ENCODE measurements at places on chromosomes 7 and 10.

DNA sequence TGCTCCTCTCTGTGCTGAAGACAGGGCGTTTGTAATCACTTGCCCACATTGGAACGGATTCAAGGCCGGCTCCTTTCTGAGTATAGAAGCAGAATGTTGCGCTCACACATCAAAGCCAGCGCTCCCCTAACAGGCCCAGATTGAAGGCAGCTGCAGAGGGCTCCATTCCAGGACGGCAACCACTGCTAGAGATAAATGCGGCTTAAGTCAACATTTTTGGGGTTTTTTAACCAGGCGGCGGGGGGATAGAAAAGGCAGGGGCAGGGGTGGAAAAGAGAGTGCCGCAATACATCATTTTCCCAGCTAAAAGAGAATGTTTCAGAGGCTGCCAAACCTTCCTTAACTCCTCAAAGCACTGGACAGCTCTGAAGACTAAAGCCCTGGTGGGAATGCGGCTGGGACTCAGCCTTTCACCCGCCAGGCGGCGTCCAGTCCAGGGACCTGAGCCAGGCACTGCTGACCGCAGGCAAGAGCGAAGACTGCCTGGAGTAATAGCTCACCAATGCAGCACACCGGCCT is 189.6 kb downstream of the TNS3 start:
- peak; percentile 43 for DNase-seq

GRCh38 chr10:34213193-34213804 is 601.8 kb downstream of the PARD3 start:
- no peak for DNase-seq

- DNase-seq: peak; percentile 51
Measured at GRCh38 chr10:32190890-32191491, 134.8 kb upstream of the KIF5B start.

DNA sequence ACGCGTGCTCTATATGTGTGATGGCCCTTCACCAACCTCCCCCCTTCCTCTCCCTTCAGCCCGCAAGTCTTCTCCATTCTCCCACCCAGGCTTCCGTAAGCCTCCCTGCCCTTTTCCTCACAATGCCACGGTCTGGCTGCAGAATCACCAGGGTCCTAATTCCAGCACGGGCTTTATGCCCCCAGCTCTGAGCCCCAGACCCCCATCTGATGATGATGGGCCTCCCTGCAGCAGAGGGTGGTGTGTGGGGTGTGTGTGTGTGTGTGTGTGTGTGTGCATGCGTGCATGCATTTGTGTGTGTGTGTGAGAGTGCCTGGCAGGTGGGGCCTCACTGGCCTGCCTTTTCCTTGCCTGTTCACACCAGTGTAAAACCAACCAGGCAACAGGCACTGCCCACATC is 109.9 kb downstream of the OAT start:
- DNase-seq: no peak

GRCh38 chr7:85489498-85489897 is 302.6 kb upstream of the SEMA3D start:
- DNase-seq: no peak

- DNase-seq: no peak
Measured at GRCh38 chr10:70481105-70481504, 2.5 kb downstream of the PALD1 start.

GRCh38 chr10:82266438-82266837 is 391.4 kb downstream of the NRG3 start:
- no peak for DNase-seq

- no peak for DNase-seq
Measured at GRCh38 chr10:69786791-69787190, 14.9 kb upstream of the COL13A1 start.

DNA sequence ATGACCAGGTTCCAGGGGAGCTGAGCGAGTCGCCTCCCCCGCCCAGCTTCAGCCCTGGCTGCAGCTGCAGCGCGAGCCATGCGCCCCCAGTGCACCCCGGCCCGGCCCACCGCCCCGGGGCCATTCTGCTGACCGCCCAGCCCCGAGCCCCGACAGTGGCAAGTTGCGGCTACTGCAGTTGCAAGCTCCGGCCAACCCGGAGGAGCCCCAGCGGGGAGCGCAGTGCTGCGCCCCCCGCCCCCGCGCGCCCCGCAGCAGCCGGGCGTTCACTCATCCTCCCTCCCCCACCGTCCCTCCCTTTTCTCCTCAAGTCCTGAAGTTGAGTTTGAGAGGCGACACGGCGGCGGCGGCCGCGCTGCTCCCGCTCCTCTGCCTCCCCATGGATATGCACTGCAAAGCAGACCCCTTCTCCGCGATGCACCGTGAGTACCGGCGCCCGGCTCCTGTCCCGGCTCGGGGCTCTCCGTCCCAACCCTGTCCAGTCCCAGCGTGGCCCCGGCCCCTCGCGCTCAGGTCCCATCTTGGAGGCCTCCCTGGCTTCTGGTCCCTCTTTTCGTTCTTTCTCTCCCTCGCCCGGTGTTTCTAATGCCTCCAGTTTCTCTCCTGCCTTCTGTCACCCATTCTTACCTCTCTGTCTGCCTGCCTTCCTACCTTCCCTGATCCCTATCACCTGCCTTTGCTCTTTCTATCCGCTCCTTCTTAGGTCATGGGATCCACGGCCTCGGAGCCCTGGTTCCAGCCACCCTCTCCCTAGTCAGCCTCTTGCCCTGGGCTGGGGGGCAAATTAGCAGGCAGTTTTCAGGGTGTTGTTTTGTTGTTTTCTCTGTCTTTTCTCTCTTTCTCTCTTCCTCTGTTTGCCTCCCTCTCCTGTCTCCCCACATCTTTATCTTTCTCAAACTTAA is 751 bp downstream of the PAX2 start:
- no peak for DNase-seq

DNA sequence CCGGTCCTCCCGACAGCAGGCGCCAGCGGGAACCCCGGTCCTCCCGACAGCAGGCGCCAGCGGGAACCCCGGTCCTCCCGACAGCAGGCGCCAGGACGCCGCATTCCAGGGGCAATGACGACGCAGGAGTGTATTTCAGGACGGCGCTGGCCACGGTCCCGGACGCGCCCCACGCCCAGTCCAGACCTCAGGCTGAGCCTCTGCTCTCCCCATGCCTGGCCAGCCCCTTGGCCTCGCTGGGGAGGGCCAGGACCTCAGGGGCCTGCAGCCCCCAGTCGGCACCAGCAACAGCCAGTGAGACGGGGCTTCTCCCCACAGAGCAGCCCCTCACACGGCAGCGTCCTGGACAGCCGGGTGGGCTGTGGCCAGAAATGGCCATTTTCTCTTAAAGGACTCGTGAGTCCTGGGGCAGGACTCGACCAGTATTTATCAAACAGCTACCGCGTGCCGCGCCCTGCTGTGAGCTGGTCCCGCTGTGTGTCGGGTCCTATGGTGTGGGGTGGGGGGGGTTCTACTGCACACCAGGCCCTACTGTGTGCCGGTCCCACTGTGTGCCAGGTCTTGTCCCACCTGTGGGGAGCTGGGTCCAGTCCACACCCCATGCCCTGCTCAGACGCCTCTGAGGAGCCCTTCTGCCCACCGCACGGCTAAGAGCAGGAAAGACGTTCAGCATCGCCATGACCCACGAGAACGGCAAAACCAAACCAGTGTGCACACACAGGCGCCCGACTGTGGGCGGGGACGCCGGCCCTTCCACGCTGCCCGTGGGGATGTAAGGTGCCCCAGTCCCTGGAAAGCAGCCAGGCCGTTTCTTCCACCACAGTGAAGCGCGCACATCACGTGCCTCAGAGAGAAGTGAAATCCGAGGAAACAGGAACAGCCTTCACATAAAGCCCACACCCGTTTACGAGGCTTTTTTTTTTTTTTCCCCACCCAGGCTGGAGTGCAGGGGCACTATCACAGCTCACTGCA is 33.3 kb downstream of the GET4 start:
- DNase-seq: no peak

GRCh38 chr10:94784256-94784655 is 21.8 kb downstream of the CYP2C19 start:
- DNase-seq: no peak

- DNase-seq: no peak
Measured at GRCh38 chr7:11127988-11128387, 154.3 kb downstream of the PHF14 start.

- no peak for DNase-seq
Measured at GRCh38 chr10:102420181-102420713, 389 bp upstream of the FBXL15 start.

GRCh38 chr7:107967420-107967819 is 35.5 kb downstream of the LAMB1 start:
- no peak for DNase-seq

GRCh38 chr10:116255886-116256751 is 16.9 kb downstream of the GFRA1 start:
- DNase-seq: no peak

DNA sequence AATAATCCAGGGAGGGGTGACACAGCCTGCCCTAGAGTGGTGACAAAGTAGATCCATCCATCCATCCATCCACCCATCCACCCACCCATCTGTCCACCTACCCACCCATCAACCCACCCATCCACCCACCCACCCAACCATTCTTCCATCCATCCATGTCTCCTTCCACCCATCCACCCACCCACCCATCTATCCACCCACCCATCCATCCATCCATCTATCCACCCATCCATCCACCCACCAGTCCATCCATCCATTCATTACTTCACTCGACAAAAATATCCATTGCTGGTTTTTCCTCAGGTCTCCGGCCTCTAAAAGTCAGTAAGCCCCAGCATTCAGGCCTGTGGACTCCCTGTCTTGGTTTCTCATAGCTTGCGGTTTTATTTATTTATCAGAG is 12.5 kb upstream of the LIMK1 start:
- no peak for DNase-seq

GRCh38 chr10:98673171-98673782 is 226.5 kb upstream of the HPS1 start:
- DNase-seq: no peak

DNA sequence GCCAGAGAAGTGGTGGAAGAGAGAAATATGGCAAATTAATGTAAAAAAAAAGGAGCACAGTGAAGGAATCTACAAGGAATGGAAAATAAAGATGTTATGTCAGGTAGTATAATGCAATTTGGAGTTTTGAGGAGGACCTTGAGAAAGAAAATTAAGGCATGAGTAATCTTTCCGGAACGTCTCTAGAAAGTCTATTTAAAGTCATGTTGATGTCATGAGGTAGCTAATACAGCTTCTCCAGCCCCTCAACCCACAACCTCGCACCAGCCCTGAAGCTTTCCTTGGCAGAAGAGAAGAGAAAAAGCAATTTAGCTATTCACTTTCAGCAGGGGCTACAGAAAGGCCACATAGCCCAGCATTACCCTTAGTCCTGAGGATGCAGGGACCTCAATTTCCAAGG is 22.5 kb downstream of the TRDMT1 start:
- no peak for DNase-seq

DNA sequence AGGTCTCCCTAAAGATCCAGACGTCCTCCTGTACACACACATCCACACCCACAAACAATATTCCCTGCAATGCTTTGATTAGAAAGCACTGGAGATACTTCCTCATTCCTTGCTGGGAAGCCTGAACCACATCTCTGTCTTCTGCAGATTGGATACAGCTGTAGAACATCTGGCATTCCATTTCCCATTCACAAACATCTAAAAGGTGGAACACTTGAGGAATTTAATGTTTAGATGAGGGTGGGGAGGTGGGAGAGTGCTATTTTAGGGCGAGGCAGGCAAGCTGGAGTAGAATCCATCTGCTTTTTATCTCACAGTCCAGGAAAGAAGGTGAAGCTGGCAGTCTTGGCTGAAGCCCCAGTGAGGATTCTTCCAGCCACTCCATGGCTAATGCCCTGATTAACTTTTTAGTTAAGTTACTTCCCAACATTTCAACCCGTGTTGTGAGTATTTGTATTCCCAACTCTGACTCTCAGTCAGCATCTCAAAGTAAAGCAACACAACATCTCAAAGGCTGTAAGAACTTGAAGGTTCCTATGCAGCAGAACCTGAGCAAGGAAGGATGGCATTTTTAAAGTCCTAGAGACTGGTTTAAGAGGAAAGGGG is 46.1 kb downstream of the CYTH3 start:
- DNase-seq: peak; percentile 38

DNA sequence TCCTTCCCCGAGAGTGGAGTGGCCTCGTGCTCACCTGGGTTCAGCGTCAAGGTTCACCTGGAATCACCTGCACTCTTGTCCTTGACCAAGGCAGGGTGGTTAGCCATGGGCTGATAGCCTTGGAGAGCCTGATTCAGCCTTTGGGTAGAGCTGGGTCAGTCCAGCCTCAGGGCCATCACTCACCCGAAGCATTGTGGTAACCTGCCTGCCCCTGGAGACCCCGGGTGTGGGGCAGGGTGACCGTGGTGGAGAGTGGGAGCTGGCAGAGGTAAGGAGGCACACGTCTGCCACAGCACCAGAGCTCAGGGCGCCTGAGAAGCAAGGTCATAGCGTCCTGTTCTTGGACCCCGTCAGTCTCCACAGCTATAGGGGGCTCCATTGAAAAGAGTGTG is 27.8 kb upstream of the WDFY4 start:
- DNase-seq: no peak

- no peak for DNase-seq
Measured at GRCh38 chr10:21750424-21750823, 216.4 kb downstream of the MLLT10 start.

DNA sequence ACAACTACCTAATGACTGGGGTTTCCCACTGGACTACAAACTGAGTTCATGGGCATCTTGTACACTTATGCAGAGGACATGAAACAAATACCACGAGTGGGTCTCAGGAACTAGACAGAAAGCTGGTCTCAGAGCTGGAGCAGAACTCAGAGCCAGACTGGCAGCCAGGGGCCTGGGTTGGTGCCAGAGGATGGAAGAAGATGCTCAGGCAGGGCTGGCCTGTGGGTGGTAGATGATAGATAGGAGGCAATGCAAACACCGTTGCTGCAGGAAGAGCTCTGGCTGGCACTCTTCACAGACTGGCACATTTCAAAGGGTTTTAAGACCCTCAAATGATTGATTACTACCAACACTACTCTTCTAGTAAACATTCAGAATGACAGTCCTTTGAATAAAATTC is 28.8 kb downstream of the ENO4 start:
- no peak for DNase-seq

DNA sequence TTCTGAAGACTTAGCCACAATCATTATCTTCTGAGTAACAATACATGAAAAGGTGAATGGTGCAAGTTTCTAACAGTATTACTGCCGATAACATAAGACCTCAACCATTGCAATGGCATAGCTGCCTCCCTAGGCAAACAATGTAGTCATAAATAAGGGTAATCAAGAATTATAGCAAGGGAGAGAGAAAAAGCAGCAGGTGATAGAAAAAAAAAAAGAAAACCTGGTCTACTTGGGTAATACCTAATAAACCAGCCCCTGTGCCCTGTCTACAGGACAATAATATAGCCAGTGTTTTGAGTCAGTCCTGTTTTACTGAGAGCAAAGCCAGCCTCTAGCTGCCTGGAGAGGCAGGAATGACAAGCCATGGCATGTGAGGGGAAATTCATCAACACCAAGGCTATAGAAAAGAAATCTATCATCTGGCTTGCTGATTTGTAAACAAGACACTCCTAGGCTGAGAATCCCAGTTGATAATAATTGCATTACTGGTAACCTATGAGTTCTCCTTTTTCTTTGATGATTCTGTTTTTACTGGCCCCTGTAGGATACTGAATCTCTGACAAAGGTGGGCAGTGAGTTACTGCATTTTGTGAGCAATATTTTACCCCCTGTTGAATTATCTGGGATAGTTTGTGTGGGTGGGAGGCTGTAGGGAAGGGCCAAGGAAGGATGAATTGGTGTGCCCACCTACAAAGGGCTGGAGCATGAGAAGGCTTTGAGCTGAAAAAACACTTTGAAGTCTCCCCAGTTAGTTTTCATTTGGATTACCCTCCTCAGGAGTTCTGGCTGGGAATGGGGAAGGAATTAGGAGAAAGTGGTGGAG is 1.7 kb upstream of the WEE2 start:
- DNase-seq: no peak

All from forelimb muscle (tissue), 1 donor.